Brain pericyte (primary cell): ENCODE measurements at places on chromosomes 2 and 18.

- no peak for DNase-seq
Observed at GRCh38 chr2:134623796-134624195, 95.0 kb downstream of the TMEM163 start.

DNA sequence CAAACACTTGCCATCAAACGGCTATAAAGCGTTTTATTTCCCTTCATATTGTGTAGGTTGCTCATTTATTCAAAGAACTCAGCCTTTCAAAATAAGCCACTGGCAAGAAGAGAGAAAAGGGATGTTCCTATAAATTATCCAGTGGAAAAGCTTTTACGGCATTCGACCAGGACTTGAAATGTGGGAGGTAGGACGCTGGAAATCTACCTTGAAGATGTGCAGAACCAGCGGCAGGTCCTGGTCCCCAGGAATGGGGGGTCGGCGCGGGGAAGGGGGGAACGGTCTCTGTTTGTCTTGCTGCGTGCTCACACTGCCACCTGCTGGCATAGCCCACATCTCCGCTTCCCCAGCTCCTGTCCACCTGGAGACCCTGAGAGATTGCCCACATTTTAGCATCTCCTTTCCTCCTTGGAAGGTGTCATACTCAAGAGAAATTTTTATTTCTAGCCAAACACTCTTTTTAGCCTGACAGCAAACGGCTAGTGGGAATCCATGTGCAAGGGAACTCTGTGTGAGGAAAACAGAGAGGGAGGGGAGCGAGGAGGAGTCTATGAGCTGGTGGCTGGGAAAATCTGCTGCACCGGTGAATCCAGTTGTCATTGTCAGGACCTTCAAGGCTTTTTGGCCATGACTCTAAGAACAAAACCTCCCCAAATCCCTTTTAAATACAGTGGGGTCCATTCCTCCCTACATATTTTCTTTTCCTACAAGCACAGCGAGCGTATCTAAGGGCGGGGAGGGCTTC, 349.0 kb upstream of the PKDCC start:
- no peak for DNase-seq

DNA sequence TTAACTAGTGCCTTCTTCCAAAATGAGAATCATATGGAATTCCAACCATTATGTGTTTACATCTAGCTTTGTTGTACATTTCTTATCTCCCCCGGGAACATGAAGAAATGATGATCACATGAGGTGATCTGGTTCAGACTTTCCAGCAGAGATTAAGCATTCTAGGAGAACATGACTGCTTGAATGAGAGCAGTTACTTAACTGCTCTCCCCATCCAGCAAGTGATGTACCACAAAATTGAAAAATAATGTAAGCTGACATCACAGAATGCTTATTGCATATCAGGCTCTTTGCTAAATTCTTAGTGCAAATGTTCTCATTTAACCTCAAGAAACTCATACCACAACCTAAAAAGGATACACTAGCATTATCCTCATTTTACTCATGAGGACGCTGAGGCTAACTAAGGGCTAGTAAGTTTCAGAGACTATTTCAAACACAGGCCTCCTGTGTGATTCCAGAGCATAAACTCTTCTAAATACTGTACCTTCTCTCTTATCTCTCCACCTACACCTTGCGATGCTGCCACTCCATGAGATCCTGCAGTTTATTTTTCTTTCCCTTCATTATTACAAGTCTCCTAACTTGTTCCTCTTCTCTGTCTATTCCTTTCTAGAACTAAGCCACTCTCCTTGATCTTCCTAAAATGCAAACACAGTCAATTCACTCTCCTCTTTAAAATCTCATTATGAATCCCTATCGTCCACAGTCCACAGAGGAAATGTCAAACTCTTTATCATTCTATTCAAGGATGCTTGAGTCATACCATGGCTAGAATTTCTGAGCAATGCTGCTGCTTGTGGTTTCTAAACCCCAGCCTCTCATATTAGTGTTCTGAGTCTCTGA, 1224.8 kb upstream of the ZEB2 start:
- DNase-seq, result no peak

- no peak for DNase-seq
Observed at GRCh38 chr2:8116661-8117060, 565.2 kb upstream of the ID2 start.

- no peak for DNase-seq
Observed at GRCh38 chr2:38515155-38516074, 87.3 kb downstream of the HNRNPLL start.

- DNase-seq, result no peak
Observed at GRCh38 chr18:78892721-78893120, 86.9 kb upstream of the SALL3 start.

GRCh38 chr2:218281449-218281848, 10.9 kb downstream of the TMBIM1 start:
- DNase-seq, result no peak
